ENCODE measurements at places on chromosomes 11 and 22.

- DNase-seq = no peak
These were observed 254.3 kb upstream of the SESN3 start for GRCh38 chr11:95485115-95485900.

GRCh38 chr11:77039491-77040400 lies 5.5 kb downstream of the B3GNT6 start:
- DNase-seq = no peak

- no peak for DNase-seq
These were observed 796.3 kb upstream of the ANO3 start for GRCh38 chr11:25535467-25536272.

- no peak for DNase-seq
These were observed 32.5 kb downstream of the GNAZ start for GRCh38 chr22:23102776-23103175.

DNA sequence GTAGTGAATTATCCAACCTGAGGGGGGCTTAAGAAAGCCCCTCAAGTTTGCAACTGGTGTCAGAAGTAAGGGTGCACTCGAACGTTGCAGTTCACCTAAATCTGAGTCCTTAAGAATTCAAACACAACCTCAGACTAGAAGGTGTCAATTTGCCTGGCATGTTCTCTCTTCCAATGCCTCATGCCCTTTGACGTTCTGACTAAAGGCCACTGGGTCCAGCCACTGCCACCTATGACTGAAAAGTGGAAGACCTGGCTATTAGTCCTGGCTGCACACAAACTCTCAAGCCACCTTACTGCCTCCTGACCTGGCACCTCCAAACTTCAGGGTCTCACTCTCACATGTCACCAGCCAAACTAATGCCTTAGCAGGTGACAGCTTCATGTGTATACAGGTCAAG lies 8.0 kb downstream of the APOL4 start:
- DNase-seq = no peak

- no peak for DNase-seq
These were observed 26.3 kb downstream of the OPCML start for GRCh38 chr11:133506023-133506422.

DNA sequence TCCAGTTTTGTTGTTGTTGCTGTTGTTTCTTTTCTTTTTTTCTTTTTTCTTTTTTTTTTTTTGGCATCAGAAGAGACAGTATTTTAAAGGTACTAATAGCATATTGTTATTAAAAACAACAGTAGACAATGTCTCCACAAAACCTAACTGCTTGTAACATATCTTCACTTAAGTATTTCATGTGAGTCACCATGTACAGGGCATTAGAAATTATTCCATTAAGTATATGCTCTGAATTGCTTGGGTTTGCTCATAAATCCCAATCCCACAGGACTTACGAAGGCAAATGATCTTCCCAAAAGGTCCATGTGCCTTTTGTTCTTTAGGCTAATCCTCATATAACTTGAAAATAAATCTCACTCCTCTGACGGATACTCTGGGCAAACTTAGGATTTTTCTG lies 35.9 kb downstream of the MAP6 start:
- no peak for DNase-seq

GRCh38 chr22:22663861-22664800 lies 19.7 kb downstream of the GGTLC2 start:
- no peak for DNase-seq

GRCh38 chr22:49156662-49157285 lies 670.9 kb downstream of the BRD1 start:
- no peak for DNase-seq

DNA sequence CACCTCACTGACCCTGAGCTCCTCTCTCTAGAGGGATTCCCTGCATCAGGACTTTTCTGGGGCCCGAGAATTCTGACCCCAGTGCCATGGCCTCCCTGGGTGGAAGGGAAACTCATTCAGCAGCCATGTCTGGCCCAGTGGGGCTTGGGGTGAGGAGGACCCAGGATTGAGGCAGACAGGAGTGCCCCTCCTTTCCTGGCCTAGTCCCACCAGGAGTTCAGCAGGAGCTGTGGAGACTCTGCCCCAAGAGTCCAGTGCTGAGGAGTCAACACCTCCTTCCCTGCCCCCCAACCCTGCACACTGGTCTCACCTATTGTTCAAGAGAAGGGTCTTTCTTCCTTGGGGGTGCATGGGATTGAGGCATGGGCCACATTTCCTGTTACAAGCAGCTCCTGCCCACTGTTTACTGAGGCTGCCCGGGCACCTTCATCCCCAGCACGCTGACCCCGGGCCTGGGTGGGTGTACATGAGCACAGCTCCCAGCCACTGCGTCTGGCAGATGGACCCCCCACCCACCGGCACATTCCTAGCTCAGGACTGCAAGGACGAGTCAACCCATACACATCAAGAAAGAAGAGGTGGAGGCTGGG lies 33.9 kb downstream of the ALX4 start:
- no peak for DNase-seq

GRCh38 chr11:73019996-73020395 lies 122.1 kb downstream of the FCHSD2 start:
- no peak for DNase-seq

DNA sequence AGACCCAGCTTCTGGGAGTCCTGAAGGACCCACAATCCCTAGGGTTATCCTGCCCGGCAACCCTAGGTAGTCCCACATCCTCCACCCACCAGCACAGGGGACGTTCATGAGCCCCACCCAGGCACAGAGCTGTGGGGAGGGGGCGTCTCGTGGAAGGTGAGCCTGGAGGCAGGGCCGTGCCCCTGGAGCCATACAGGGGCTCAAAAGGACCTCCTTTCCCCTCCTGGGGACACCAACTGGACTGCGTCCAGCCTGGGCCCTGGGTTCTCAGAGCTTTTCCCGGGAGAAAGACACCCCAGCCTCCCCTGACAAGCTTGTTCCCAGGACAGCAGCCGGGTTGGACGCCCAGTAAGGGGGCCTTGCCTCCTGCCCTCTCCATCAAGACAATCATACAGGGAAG lies 78.4 kb downstream of the BRD1 start:
- DNase-seq = no peak

GRCh38 chr11:96156379-96156722 lies 186.6 kb downstream of the MAML2 start:
- no peak for DNase-seq

DNA sequence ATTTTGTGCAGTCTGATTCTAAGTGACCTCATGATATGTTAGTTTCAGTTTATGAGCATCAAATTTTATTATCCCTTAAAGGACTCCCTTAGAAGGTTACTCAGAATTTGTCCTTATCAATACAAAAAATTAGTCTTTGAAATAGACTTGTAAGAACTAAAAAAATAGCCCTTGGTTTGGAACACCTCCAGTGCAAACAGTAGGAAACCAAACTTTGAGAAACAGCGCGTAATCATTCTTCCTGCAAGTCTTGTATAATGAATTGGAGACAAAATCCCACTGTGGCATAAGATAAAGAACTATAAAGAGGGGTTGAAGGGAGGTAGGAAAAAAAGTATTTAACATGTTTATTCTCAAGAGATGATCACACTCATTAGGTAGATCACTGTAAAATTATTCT lies 10.8 kb upstream of the MSANTD4 start:
- no peak for DNase-seq

- no peak for DNase-seq
These were observed 249.1 kb upstream of the TBCEL start for GRCh38 chr11:120774591-120775386.

DNA sequence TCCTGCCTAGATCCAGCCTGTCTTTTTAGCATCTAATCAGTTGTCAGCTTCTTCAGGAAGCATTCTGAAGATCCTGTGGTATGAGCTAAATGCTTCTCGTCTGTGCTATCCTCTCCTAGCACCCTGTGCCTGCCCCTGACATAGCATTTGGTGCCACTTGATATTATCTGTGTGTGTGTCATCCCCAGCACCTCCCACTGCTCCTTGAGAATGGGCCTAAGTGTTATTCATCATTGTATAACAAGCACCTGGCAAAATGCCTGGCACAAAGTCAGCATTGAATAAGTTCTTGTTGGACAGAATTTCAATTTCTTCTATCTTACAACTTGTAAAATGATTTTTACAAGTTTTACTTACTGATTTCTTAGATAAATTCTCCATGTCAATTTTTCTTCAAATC lies 28.1 kb upstream of the OLFML1 start:
- no peak for DNase-seq

GRCh38 chr11:134578807-134579723 lies 167.0 kb upstream of the B3GAT1 start:
- no peak for DNase-seq

GRCh38 chr11:30893318-30893717 lies 307.2 kb upstream of the MPPED2 start:
- DNase-seq = no peak

DNA sequence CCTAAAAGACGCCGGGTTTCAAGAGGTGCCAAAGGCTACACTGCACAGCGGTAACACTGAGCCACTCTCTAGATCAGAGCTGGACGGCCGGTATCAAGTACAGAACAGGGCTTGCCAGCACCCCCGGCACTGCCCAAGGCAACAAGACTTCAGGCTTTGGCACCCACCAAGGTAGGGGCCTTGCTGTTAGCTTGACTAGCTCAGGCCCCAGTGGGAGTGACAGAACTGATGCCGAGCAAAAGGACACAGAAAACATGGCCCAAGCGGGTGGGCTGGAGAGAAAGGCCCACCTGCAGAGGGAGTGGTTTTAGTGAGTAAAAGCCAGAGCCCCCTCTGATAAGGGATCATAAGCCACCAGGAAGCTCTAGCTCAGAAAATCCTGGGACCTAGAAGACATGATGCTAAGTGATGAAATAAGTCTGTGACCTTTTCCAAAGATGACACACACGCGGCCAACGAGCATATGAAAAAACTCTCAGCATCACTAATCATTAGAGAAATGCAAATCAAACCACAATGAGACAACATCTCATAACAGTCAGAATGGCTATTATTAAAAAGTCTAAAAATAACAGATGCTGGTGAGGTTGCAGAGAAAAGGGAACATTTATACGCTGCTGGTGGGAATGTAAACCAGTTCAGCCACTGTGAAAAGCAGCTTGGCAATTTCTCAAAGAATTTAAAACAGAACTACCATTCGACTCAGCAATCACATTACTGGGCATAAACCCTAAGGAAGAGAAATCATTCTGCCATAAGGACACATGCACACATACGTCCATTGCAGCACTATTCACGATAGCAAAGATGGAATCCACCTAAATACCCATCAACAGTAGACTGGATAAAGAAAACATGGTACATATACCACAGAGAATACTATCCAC lies 12.9 kb downstream of the EHD1 start:
- no peak for DNase-seq
